Upper lobe of left lung (tissue), 6 donors: ENCODE measurements at places on chromosomes 16 and 17. TPM values are rescaled to one million over a fixed set of nuclear protein-coding genes. Genes with fewer than 3 reads are reported as not detected.

Gene TEKT3
- 0.64 TPM for total RNA-seq

Gene PRSS36
- 61.8 TPM for total RNA-seq

Gene TMEM92
- 4.9 TPM for total RNA-seq

Gene PRDM7
- not detected for total RNA-seq

Gene EVPLL
- total RNA-seq = 1.00 TPM

Gene ABI3
- 8.5 TPM for total RNA-seq

Gene CLCN7
- total RNA-seq = 78.0 TPM

Gene NPW
- not detected for total RNA-seq

Gene GLIS2
- total RNA-seq = 11.0 TPM

Gene CA7
- not detected for total RNA-seq

Gene TAT
- 0.88 TPM for total RNA-seq

GRCh38 chr17:74521701-74522201 is 9.5 kb downstream of the CD300LB start:
- H3K4me1 ChIP-seq = no peaks in the 10 kb centered on the region
- H3K27ac ChIP-seq = peak overlapping the region; percentile 76
- H3K4me3 ChIP-seq = no peak overlapping the region
- no peaks in the 10 kb centered on the region for H3K27me3 ChIP-seq
- no peaks in the 10 kb centered on the region for H3K36me3 ChIP-seq

DNA sequence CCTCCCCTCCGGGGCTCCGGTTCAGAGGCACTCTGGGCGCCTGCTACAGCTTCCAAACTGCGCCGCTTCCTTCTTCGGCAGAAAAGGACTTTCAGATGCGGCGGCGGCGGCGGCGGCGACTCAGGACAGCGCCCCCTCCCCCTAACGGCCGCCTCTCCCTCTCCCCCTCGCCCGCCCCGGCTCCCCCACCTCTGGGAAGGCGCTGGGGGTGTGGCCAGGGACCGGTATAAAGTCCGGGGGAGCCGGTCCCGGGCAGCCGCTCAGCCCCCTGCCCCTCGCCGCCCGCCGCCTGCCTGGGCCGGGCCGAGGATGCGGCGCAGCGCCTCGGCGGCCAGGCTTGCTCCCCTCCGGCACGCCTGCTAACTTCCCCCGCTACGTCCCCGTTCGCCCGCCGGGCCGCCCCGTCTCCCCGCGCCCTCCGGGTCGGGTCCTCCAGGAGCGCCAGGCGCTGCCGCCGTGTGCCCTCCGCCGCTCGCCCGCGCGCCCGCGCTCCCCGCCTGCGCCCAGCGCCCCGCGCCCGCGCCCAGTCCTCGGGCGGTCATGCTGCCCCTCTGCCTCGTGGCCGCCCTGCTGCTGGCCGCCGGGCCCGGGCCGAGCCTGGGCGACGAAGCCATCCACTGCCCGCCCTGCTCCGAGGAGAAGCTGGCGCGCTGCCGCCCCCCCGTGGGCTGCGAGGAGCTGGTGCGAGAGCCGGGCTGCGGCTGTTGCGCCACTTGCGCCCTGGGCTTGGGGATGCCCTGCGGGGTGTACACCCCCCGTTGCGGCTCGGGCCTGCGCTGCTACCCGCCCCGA is at the start of gene IGFBP4:
Gene IGFBP4, plus strand, starts transcription at position 255 of the 792 bp plus-strand sequence. Its CDS starts 286 bp downstream, at position 541.
- no peaks in the 10 kb centered on the region for H3K27me3 ChIP-seq
- peak within 1 kb of the TSS; percentile 85 for H3K27ac ChIP-seq
- peaks cover 50% of the 10 kb centered on the region for H3K4me1 ChIP-seq

GRCh38 chr17:601244-601925 is 113.3 kb downstream of the VPS53 start:
- H3K27ac ChIP-seq = peak overlapping the region; percentile 44
- H3K4me3 ChIP-seq = no peak overlapping the region
- H3K4me1 ChIP-seq = peaks cover 11% of the 10 kb centered on the region
- peaks cover 6% of the 10 kb centered on the region for H3K36me3 ChIP-seq
- DNase-seq = no peak
- no peaks in the 10 kb centered on the region for H3K27me3 ChIP-seq

- H3K27ac ChIP-seq = no peak overlapping the region
- H3K4me3 ChIP-seq = no peak overlapping the region
- no peaks in the 10 kb centered on the region for H3K36me3 ChIP-seq
- no peaks in the 10 kb centered on the region for H3K4me1 ChIP-seq
- no peak for DNase-seq
These were observed 57.9 kb upstream of the FOXF1 start for GRCh38 chr16:86452451-86452850.

DNA sequence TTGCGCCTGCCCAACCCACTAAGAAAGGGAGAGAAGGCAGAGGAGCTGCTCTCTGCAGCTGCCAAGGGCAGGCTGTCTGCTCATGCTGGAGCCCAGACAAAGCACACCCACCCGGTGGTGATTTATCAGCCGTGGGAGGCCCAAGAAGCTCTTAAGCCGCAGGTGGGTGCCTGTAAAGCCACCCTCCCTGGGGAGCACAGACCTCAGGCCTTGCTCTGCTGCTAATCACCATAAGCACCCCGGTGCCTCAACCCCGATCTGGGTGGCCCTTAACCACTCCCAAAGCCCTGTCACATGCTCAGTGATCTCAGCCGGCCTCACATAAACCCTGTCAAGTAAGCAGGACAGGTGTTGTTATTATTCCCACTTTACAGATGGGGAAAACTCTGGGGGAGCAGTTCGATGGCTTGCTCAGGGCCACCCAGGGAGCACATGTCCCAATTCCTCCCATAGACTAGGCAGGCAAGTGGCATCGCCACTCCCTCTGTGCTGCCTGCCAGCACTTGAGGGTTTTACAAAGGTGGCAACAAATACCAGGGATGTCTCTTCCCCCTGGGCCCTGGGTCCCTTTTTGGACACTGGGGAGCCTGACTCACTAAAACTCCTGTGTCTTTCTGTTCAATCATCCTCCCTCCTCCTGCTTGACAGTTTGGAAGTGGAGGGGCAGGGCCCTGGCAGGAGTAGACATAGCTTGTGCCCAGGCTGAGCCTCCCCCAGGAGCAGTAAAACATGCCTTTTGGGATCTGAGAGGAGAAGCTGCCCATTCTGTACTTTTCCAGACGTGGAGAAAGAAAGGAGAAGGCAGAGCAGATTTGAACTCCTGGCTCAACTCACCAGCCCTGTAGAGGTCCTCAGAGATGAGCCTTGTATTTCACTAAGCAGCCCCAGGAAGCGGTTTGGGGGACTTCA is 299.3 kb downstream of the SOX9 start:
- H3K4me1 ChIP-seq = no peaks in the 10 kb centered on the region
- H3K27ac ChIP-seq = no peak overlapping the region
- no peaks in the 10 kb centered on the region for H3K27me3 ChIP-seq
- no peak overlapping the region for H3K4me3 ChIP-seq

DNA sequence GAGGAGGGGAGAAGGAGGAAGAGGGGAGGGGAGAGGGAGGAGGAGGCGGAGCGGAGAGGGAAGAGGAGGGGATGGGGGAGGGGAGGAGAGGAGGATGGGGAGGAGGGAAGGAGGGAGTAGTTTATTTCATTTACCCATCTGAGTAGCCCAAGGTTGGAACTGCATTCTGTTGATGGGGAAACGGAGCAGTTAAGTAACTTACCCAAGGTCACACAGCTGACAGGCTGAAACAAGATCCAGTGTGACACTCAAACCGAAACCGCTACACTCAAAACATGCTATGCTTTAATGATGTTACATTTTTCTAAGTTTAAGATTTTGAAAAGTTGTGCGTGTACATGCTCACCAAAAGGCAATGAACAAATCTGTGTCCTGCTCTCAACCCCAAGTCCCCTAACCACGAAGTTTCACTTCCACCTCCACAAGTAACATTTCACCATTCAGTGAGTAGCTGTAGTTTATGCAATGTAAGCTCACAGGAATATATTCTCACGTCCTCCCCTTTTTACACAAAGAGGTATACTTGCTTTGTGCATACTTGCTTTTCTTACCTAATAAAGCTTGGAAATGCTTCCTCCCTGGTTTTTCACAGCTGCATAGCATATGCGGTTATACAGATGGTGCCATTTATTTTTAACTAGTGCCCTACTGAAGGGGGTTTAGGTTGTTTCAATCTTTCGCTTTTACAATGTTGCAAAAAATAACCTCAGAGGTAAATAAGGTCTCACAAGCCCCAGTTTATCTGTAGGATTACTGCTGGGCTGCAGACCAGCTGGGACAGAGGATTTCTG is 275.3 kb downstream of the PARN start:
- H3K27me3 ChIP-seq = no peaks in the 10 kb centered on the region
- H3K4me3 ChIP-seq = no peak overlapping the region
- no peak for DNase-seq
- no peak overlapping the region for H3K27ac ChIP-seq
- no peaks in the 10 kb centered on the region for H3K36me3 ChIP-seq

- H3K27me3 ChIP-seq = no peaks in the 10 kb centered on the region
- no peaks in the 10 kb centered on the region for H3K36me3 ChIP-seq
- no peaks in the 10 kb centered on the region for H3K4me1 ChIP-seq
These were observed 62.4 kb downstream of the STX8 start for GRCh38 chr17:9513266-9513665.

GRCh38 chr16:17578981-17579874 is 108.5 kb upstream of the XYLT1 start:
- peaks cover 5% of the 10 kb centered on the region for H3K4me1 ChIP-seq
- H3K36me3 ChIP-seq = no peaks in the 10 kb centered on the region
- no peaks in the 10 kb centered on the region for H3K27me3 ChIP-seq
- DNase-seq = peak; percentile 28
- H3K27ac ChIP-seq = no peak overlapping the region

DNA sequence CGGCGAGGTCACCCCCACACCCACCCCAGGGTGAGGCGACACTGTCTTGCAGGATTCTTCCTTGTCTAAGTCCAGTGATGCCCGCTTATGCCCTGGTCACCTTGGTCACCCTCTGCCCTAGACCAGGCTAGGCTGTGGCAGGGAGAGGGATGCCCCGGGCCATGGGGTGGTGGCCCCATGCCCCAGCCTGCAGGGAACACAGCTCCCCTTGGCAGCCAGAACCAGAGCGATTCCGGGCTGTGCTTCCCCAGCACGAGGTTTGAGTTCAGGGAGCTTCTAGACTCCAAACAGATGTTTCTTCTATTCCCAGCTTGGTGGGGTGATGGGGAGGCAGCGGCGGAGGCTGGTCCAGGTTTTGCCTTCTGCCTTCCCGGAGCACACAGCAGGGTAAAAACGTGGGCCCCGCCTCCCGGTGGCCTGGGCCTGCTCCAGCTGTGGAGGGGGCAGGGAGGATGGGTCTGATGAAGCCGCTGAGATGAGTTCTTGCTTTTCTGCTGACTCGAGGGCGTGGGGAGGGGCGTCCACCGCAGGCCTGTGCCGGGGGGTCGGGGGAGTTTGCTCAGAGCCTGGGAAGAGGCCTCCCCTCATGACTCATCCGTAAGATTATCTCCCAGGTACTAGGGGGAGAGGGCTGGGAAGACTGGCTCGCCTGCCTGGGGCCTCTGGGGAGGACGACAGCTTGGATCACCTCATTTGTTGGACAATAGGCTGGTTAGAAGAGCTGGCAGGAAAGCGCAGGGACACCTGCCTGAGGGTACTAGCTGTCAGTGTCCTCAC is 15.4 kb downstream of the SMTNL2 start:
- peaks cover 8% of the 10 kb centered on the region for H3K4me1 ChIP-seq
- H3K27ac ChIP-seq = peak overlapping the region; percentile 60
- H3K27me3 ChIP-seq = no peaks in the 10 kb centered on the region
- H3K36me3 ChIP-seq = no peaks in the 10 kb centered on the region
- no peak overlapping the region for H3K4me3 ChIP-seq

DNA sequence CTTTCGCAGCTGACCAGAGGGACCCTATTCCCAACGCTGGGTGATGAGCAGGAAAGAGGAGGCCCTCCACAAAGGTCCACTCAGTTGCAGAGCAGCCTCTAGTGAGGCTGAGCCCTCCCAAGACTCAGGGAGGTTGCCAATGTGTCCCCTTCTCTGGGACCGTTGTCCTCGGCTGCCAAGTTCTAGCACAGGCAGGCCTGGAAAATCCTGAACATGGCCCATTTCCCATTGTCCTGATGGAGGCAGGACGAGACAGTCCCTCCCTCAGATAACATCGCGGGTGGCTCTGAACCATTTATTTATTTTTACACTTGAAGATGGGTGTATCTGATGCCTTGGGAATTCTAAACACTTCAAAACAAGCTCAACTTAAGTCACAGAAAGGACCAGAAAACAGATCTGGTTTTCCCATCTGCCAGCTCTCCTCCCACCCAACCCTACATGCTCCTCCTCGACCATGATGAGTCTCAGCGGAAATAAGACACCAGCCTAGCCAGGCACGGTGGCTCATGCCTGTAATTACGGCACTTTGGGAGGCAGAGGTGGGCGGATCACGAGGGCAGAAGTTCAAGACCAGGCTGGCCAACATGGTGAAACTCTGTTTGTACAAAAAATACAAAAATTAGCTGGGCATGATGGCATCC is 12.8 kb downstream of the CDIP1 start:
- no peak overlapping the region for H3K27ac ChIP-seq
- H3K27me3 ChIP-seq = no peaks in the 10 kb centered on the region
- H3K36me3 ChIP-seq = no peaks in the 10 kb centered on the region
- DNase-seq = no peak
- peaks cover 8% of the 10 kb centered on the region for H3K4me1 ChIP-seq
